ENCODE measurements at places on chromosomes 7 and 10. TPM values are rescaled to one million over a fixed set of nuclear protein-coding genes. Genes with fewer than 3 reads are reported as not detected.
A peak's percentile ranks its signal among the peaks of the same experiment; 100 is the strongest.

GRCh38 chr7:10225275-10225674 is 748.4 kb upstream of the PHF14 start:
- DNase-seq = no peak

GRCh38 chr10:129764011-129764900 is 199.8 kb downstream of the EBF3 start:
- no peak for DNase-seq

GRCh38 chr7:158204453-158204852 is 383.2 kb downstream of the PTPRN2 start:
- peak; percentile 20 for DNase-seq

GRCh38 chr10:78771808-78772455 is 296.8 kb upstream of the ZMIZ1 start:
- DNase-seq = no peak

DNA sequence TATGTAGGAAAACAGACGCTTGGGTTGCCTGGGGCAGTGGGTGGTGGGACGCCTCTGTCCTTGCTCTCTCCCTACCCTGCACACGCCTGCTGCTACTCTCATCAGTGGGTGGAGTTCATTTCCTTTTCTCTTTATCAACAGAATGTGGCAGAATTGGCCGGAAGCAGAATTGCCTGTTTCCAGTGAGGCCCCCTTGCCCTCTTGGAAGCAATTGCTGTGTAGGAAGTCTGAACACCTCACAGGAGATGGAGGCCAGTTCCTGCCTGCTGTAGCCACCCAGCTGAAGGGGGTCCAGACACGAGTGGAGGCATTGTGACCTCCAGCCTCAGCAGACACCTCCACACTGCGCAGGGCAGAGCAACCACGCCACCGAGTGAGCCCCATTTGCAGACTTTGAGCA is 331.6 kb upstream of the ZNF32 start:
- DNase-seq = no peak

DNA sequence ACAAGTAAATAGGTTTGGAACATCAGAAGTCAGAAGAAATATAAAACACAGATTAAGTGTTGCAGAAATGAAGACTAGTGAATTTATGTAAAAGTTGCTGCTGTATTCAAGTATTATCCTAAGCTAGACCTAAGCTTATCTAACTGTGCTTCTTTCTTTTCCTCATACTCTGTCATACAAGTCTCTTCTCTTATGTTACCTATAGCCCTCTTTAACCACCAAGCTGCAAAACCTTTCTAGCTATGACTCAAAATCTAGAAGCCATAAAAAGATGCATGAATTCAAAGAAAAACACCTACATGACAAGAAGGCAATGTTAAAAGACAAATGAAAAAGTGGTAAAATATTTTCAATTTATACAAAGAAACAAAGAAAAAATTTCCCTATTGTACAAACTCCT is 23.0 kb downstream of the DENND11 start:
- DNase-seq = no peak

GRCh38 chr10:75283078-75283670 is 47.4 kb upstream of the COMTD1 start:
- no peak for DNase-seq

DNA sequence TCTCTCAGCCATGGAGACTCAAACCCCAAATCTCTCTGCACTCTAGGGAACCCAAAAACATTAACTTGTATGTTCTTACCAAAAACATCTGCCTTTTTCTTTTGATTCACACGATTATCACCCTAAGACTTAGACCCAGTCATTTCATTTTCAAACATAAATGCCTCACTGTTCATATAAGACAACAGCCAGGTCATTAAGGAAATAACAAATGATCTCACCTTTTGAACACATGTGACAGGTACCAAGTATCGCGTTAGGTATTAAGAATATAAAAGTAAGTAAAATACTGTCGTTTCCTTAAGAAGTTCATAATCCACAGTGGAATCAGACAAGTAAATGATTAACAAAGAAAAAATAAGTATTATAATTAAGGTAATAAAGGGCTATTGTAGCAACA is 8.8 kb downstream of the TM9SF3 start:
- peak; percentile 4 for DNase-seq

- no peak for DNase-seq
These were observed 34.1 kb downstream of the GBX1 start for GRCh38 chr7:151133266-151133985.

DNA sequence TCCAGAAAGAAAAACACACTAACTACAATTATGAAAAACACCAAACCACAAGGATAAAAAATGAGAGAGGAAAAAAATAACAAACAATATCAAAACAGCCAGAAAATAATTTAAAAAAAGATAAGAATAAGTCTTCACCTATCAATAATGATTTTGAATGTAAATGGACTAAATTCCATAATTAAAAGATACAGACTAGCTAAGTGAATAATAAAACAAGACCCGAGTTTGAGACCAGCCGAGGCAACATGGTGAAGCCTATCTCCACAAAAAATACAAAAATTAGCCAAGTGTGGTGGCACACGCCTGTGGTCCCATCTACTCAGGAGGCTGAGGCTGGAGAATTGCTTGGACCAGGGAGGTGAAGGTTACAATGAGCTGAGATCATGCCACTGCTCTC is 131.1 kb downstream of the MTERF1 start:
- DNase-seq = no peak

DNA sequence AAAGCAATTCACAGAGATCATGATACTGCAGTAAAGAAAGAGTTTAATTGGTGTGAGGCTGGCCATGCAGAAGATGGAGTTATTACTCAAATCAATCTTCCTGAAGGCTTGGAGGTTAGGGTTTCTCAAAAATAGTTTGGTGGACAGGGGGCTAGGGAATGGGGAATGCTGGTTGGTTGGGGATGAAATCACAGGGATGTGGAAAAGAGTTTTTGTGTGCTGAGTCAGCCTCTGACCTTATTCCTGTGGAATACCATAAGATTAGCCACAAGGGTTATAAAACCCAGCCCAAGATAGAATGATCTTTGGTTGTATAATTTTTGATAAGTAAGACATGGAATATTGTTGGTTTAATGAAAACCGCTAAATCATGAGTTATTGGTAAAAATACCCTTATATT is 764.3 kb downstream of the TYW1 start:
- no peak for DNase-seq

DNA sequence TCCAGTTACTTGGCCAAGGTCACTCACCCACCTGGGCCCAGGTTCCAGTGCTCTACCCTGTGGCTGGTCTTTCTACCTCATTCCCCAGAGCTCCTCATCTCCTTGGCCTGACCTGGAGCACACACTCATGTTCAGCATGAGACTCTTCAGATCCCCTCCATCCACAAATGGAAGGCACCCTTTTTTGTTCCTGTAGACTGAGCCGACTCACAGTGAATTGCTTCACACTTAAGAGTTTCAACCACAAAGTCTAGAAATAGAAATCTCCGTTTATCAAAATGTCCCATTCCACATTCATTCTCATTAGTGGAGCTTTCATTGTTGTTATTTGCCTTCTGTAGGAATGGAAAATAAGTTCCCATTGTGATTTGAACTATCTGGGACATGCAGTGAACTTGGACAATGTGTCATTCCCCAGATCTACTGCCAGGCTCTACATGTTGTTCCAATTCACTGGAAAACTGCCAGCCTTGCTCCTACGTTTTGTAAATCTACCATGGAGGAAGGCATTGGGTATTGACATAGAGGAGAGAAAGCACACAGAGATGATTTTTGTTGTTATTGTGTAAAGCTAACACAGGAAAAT is 125.3 kb upstream of the CELF2 start:
- no peak for DNase-seq

GRCh38 chr7:26574476-26574875 is 282.8 kb downstream of the SNX10 start:
- DNase-seq = peak; percentile 55

- no peak for DNase-seq
These were observed 100.7 kb downstream of the CDK6 start for GRCh38 chr7:92735707-92736106.

GRCh38 chr10:77949167-77949566 is 22.6 kb upstream of the DLG5 start:
- DNase-seq = peak; percentile 97

- peak; percentile 29 for DNase-seq
These were observed 39.8 kb downstream of the FOXL3 start for GRCh38 chr7:329691-330281.

- DNase-seq = no peak
These were observed 161.4 kb downstream of the GNAT3 start for GRCh38 chr7:80350430-80350829.

- DNase-seq = no peak
These were observed 65.7 kb upstream of the FZD8 start for GRCh38 chr10:35707642-35708425.

- no peak for DNase-seq
These were observed 79.3 kb upstream of the SLC25A13 start for GRCh38 chr7:96401200-96401599.

- no peak for DNase-seq
These were observed 42.5 kb downstream of the PRKAG2 start for GRCh38 chr7:151834271-151835035.

GRCh38 chr7:76354516-76354915 is 4.3 kb downstream of the YWHAG start:
- no peak for DNase-seq

GRCh38 chr10:116197946-116198675 is 74.9 kb downstream of the GFRA1 start:
- no peak for DNase-seq

- peak; percentile 51 for DNase-seq
These were observed 72.3 kb upstream of the APBB1IP start for GRCh38 chr10:26365681-26366358.

The PHYHIPL gene
- total RNA-seq = not detected

The HMX2 gene
- total RNA-seq = not detected

The CCNJ gene
- 10.1 TPM for total RNA-seq

The OR2A7 gene
- 0.53 TPM for total RNA-seq

The ZNF736 gene
- total RNA-seq = 9.7 TPM

The PAPOLB gene
- total RNA-seq = under 0.01 TPM

The DGKI gene
- under 0.01 TPM for total RNA-seq

The HTR5A gene
- total RNA-seq = not detected

The SLC18A3 gene
- total RNA-seq = not detected

The C10orf105 gene
- total RNA-seq = not detected

The HOXA3 gene
- total RNA-seq = not detected

The CALD1 gene
- total RNA-seq = 102 TPM

The JCAD gene
- not detected for total RNA-seq

The LIPF gene
- total RNA-seq = not detected

Measured in bronchial epithelial cell (primary cell).